Activated CD8-positive, alpha-beta memory T cell treated with anti-CD3 and anti-CD28 coated beads for 24 hours (primary cell): ENCODE measurements at places on chromosomes 11 and 22.

GRCh38 chr11:17259519-17259918 lies 17.0 kb upstream of the NUCB2 start:
- no peak for DNase-seq

DNA sequence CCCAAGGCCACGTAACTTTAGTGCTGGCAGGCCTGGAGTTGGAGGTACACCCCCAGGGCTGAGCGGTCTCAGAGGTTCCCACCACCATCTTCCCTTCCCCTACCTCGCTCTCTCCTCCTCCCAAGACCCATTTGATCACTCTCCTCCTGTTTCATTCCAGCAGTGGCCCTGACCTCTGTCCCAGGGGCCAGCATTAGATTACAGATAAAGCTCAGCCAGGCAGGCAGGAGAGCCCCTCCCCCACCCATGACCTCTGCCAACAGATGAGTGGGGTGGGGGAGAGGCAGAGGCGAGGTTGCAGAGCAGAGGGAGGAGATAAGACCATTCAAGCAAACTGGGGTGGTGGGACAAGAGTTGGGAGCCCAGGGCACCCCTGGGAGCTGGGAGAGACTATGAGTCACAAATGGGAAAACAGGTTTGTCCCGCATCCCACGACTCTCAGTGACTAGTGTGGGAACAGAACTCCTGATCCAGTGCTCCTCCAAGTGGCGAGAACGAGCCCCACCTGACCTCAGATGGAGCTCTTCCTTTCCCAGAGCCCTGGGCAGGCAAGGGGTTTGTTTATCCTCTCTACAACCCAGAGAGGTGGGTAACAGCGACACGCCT lies 367.9 kb downstream of the MN1 start:
- DNase-seq: no peak

GRCh38 chr11:59659981-59660380 lies 8.9 kb downstream of the PATL1 start:
- DNase-seq: no peak

- DNase-seq: no peak
These were observed 68.2 kb upstream of the SHISAL1 start for GRCh38 chr22:44380756-44381486.

DNA sequence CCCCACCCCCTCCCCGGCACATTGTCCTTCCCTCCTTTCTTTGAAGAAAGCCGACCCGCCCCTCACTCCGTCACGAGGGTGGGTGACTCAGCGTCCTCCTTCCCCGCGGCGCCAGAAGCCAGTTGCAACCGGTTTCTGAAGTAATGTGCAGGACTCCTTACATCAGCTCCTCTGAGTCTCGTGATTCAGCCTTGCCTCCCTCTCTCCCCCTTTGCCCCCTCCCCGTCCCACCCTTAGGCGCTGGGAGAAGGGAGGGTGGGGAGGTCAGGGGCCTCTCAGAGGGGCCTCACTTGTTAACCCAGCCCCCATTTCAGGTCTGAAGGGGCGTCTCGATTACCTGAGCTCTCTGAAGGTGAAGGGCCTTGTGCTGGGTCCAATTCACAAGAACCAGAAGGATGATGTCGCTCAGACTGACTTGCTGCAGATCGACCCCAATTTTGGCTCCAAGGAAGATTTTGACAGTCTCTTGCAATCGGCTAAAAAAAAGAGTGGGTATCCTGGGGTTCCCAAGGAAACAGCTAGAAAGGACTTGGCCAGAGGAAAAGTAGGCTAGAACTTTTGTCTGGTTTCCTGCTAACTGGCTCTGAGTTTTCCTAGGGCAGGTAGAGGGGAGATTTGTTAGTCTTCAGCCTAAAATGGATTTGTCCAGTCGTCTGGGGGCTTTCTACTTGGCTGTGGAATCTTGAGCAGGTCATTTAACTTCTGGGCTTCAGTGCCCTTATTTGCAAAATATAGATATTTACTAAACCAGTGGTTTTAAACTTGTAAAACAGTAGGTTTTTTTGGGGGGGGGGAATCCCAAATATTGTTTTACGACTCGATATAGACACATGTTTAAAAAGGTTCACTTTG lies 1.1 kb downstream of the SLC3A2 start:
- DNase-seq: peak; percentile 96

DNA sequence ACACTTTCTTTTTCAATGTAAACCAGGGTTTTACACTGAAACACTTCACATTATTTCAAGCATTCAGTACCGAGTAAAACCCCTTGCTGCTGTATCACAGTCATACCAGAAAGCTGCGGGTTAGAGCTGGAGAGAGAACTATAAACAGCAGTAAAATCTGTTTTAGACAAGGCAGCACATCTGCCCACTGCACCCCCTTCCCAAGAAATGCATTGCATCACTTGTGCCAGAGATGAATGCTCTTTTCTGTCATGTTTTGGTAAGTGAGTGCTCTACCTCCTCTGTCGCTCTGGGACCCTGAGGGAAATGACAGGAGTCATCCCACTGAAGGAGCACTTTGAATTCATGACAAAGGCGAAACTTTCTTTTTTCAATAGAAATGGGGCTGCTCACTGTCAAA lies 107.2 kb downstream of the MAML2 start:
- DNase-seq: no peak

DNA sequence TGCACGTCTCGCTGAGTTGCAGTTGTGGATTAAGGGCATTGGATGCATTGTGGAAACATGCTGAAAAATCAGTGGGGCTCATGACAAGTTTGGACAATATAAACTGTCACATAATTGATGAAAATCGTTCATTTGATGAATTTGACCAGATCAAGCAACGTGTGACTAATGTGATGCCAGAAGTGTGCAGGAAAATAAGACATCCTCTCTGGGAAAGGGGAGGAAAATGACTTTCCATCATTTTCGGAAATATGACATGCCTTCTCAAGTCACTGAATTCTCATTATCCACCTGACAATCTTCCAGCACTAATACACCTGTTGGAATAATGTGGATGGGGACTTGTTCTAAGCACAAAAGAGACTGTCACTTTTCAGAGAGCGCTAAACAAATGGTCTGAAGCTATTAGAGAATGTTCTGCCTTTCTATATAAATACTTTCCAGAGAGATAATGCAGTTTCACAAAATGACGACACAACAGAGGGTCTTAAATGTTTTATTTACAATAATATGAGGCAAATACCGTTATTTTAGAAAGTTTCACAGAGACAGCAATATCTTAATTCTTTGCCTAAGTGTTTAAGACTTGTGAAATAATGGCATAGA lies 1741.9 kb upstream of the RAG2 start:
- no peak for DNase-seq

DNA sequence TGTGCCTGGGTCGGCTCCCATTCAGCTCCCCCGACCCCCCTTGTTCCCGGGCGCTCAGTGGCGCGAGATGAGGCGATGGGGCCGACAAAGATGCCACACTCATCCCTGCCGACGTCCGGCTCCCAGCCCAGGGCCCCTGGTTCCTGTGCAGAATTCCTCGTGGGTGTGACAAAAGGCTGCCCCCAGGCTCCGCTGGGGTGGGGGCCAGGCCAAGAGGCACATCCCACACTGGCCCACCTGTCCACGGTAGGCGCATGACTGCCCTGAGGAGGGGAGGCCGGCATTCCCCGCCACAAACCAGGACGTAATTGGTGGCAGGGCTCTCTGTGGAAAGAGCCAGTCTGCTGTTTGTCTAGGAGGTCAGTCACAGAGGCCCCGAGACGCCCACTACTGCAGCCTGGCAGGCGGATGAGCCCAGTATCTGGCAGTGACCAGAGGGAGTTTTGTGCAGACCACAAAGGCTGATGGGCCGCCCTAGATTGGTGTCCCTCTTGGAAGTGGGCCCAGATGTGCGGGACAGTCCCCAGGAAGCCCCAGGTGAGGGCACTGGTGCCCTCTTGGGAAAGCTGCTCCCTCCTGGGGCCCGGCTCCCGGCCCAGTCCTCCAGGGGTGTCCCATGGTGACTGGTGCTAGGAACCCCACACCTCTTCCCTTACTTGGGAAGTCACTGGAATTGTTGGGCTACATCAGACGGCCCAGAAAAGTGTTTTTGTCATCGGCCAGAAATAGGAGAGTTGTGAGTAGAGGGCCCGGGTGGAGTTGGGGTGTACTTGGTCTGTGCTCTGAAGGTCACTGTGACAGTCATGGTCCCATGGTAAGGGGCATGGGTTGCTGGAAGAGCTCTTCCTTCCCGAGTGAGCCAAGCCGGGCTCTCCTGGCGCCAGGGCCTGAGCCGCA lies 5.8 kb downstream of the CCND1 start:
- DNase-seq: no peak

DNA sequence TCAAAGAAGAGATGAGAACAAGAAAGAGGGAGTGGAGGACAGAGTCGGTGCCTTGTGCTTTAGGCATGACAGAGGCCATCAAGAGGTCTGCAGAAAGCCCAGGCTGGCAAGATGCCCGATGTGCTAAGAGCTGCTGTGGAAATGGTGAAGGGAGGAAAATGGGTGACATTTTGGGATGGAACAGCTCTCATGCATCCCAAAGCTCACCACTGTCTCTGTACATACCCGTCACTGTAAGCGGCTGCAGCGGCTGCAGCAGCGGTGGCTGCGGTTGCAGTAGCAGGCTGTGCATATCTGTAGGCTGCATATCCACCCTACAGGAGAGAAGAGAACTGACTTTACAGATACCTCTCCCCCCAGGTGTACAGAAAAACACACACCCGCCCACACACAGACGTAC lies 28.6 kb downstream of the APOL5 start:
- DNase-seq: no peak
